ENCODE measurements at places on chromosomes 6 and 20. TPM values are rescaled to one million over a fixed set of nuclear protein-coding genes. Genes with fewer than 3 reads are reported as not detected.

- DNase-seq, result no peak
- no peaks in the 10 kb centered on the region for H3K27me3 ChIP-seq
- no peak overlapping the region for H3K27ac ChIP-seq
- H3K4me1 ChIP-seq, result no peaks in the 10 kb centered on the region
These were observed 9.4 kb downstream of the DCBLD1 start for GRCh38 chr6:117491916-117492315.

GRCh38 chr20:46099491-46100287 lies 9.9 kb upstream of the NCOA5 start:
- no peak for DNase-seq
- no peak overlapping the region for H3K27ac ChIP-seq
- H3K4me1 ChIP-seq, result no peaks in the 10 kb centered on the region
- H3K27me3 ChIP-seq, result no peaks in the 10 kb centered on the region

The TNXB gene
- total RNA-seq, result 210 TPM

DNA sequence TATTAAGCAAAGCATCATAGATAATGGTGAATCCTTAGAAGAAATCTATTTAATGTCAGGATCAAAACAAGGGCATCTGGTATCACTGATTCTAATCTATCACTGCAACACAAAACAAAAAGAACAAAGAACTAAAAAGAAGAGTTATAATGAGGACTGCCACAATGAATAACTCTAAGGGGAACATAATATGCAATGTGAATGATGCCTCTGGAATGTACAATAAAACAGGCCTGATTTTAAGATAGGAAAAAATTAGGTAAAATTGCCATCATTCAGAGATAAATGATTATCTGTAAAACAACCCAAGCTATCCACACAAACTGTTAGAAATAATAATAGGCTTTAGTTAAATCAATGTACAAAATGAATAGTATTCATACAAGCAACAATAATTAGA lies 936.7 kb upstream of the CITED2 start:
- H3K27ac ChIP-seq, result no peak overlapping the region
- no peak overlapping the region for H3K4me3 ChIP-seq
- no peaks in the 10 kb centered on the region for H3K27me3 ChIP-seq
- no peak for DNase-seq
- no peaks in the 10 kb centered on the region for H3K36me3 ChIP-seq
